ENCODE measurements at places on chromosomes 6 and 20.

DNA sequence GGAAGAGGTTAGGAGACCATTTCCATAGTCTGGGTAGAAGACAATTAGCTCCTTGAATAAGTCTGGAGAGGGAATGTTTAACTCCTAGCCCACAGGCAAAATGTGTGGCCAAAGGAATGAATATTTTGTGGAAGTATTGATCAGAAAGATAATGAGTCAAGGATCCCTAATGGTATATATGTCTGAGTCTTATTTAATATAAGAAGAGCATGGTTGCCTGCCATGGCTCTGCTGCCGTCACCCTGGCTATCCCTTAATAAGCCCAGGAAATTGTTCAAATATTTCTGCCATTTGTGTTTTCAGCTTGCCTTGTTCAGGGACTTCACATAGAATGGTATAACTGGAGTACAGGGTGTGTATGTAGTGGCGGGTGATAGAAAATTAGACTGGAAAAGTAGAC is 18.1 kb upstream of the CALHM6 start:
- DNase-seq = no peak

DNA sequence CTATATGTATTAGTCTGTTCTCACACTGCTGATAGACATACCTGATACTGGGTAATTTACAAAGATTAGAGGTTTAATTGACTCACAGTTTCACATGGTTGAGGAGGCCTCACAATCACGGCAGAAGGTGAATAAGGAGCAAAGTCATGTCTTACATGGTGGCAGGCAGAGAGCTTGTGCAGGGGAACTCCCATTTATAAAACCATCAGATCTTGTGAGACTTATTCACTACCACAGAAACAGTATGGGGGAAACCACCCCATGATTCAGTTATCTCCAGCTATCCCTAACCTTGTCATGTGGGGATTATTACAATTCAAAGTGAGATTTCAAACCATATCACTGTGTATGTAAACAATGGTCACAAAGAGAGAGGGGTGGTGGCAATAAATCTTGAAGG is 6.6 kb downstream of the CST8 start:
- no peak for DNase-seq

GRCh38 chr6:117771403-117771802 is 96.1 kb downstream of the NUS1 start:
- no peak for DNase-seq

DNA sequence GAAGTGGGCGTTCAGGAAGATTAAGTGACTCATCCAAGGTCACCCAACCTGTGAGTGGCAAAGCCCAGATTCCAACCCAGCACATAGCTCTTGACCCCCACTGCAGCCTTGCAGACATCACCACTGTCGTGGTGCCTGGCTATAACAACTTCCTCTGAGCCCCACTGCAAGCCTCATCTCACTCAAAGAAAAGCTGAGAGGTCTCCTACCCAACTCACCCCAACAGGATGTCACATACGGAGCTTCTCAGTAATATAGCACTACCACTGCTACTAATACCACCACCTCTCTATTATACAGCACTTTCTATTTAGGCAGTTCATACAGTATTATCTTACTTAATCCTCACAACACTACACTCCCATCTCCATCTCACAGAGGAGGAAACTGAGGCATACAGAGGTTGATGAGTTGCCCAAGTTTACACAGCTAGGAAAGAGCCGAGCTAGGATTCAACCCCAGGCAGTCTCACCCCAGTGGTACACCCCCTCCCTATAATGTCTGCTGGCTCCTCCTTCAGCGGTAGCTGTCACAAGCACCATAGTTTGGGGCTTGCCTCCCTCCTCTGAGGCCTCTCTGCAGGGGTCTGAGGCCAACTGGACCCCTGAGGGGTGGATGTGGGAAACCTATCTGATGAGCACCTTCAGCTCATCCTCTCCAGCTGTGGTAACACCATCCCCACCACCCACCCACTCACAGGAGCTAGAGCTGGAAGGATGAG is 19.5 kb downstream of the TFEB start:
- no peak for DNase-seq

GRCh38 chr6:24385536-24386269 is 17.0 kb upstream of the MRS2 start:
- DNase-seq = no peak

DNA sequence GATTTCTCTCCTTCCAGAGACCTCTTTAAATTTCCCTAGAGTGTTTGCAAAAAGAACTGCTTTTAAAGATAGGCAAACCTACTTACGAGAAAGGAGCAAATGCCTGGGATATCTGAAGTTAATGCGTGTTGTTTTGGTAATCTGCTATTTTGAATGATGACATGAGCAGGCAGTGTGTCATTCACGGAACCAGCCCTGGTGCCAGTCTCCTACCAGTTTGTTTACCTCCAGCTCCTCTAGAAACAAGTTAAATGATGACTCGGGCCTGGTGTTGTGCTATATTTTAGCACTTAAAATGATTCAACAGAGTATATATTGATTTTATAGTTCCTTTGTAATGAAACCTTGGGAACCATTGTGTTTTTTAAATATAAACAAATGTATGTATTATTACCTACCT is 41.1 kb upstream of the MAP3K4 start:
- no peak for DNase-seq

DNA sequence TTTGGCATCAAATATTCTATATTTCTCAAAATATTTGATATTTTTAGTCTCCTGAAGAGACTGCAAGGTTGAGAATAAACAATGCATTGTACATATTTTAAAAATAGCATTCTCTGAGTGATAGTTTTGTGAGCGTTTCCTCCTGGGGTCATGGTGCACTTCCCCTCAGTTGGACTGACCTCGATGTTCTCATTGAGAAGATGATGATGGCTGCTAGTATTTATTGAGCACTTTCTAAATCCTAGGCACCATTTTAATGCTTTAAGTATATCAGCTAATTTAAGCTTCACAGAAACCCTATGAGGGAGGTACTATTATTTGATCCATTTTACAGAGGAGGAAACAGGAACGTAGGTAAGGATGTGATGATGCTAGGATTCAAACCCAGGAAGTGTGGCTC is 18.2 kb downstream of the DSE start:
- DNase-seq = no peak

DNA sequence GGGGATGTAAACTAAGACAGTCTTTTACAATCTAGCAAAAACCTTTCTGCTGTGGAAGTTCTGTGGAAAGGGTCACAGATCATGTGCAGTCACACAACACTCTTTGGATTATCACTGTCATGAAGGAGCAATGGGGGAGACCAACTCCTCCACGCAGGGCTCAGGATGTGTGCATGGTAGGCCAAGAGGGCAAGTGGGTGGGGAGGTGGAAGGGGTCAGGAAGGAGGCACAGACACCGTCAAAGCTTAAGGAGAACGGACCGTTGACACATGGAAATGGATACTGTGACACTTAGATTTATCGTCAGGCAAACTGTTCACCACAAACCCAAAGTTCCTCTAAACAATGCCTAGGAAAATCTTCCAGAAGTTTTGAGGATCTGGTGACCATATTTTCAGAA is 215.8 kb downstream of the PAX1 start:
- DNase-seq = no peak

DNA sequence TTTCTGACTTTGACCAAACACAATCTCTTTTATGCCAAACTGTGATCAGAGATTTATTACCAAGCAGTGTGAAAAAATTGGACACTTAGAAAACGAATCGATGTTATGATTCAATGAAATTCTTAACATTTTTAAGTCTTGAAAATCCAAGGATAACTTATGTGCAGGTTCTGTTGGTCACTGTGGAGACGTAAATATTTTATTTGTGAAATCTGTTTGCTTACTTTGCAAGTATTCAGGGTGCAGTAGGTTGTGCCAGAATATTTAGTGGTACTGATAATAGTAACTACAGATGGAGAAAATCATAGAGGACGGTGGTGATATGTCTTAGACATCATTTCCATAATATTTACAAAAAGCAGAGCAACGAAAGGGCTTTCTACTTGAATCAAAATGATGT is 97.3 kb downstream of the BMP2 start:
- no peak for DNase-seq

DNA sequence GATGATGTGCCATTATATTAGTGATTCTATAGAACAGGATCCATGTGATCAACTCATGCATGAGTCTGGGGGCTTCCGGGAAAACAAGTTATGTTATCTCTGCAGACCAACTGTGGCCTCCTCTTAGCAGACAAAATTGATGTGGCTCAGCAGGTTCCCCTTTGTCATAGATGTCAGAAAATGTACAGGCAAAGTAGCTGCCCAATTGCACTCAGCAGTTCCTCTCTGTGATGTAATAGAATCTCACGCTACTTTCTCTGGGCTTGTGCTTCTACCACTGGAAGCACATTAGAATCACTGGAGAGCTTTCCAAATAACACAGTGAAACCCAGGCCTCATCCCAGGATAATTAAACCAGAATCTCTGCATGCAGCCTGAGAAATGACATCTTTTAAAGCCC is 253.1 kb downstream of the SLC24A3 start:
- DNase-seq = no peak

- DNase-seq = no peak
Observed at GRCh38 chr20:43906505-43907034, 8.1 kb upstream of the TOX2 start.

DNA sequence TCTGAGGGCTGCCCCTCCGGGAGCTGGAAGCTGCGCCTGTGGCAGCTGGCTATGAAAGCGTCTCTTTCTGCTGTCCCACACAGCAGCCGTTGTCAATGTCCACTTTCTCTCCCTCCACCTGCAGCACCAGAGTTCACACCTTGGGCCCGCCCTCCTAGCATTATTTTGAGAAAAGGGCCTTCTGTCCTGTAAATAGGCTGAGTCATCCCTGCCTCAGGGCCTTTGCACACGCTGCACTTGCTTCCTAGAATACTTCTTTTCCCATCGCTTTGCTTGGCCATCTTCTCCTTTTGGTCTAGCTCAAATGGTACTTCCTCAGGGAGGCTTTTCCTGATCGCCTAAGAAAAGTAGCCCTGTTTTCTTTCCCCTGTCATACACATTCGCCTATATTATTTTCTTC is 69.3 kb upstream of the ZNFX1 start:
- no peak for DNase-seq

DNA sequence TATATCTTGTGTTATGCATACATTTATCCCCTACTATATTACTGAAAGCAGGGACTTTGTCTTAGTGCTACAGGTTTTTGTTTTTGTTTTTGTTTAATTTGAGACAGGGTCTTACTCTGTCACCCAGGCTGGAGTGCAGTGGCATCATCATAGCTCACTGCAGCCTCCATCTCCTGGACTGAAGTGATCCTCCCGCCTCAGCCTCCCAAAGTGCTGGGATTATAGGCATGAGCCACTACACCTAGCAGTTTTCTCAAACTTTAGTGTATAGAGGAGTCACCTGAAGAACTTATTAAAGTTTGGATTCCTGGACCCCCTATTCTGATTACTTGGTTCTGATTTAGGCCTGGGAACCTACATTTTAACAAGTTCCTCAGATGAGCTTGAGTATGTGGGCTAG is 51.9 kb downstream of the CBFA2T2 start:
- no peak for DNase-seq

GRCh38 chr6:49784272-49784671 is 2.8 kb downstream of the PGK2 start:
- no peak for DNase-seq

GRCh38 chr6:28005975-28006374 is 48.9 kb downstream of the OR2B6 start:
- no peak for DNase-seq

DNA sequence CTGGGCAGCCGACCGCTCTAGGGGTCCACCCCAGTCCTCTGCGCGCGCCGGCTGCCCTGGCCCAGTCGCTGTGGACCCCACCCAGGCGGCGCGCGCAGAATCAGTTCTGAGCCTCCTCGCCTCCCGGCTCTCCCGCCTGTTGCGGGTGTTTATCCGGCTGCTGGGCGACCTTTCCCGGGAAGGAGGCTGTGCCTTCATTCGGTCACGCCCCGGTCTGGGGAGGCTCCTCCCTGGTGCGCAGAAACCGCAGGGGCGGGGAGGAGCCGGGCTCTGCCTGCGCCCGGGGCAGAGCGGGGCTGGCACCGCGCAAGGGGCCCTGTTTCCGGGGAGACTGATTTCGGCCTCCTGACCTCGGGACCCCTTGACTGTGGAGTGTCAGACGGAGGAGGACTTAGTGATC is 80.8 kb upstream of the EYS start:
- DNase-seq = no peak

- DNase-seq = no peak
Observed at GRCh38 chr6:254016-254415, 38.3 kb upstream of the DUSP22 start.

GRCh38 chr20:38109591-38110524 is 55.2 kb downstream of the TGM2 start:
- no peak for DNase-seq

GRCh38 chr6:36418558-36418957 is 24.1 kb downstream of the PXT1 start:
- DNase-seq = no peak

DNA sequence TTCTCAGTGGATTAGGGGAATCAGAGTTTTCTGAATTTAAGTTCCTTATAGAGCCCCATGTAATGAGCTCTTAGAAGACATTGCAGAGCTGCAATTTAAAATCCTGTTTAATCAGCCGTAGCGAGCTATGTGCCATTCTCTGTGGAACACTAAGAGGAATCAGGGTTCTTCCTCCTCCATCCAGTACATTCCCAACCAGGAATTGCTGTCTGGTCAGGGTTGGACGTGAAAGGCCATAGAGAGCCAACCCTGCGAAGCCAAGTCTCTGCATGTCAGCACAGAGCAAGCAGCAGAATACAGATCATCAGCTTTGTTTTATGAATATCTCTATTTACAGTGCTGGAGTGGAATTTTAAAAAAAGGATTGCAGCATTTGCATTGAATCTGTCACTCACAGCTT is 366.0 kb downstream of the LAMA2 start:
- DNase-seq = no peak

GRCh38 chr6:69917834-69918233 is 51.5 kb downstream of the COL19A1 start:
- no peak for DNase-seq

- DNase-seq = no peak
Observed at GRCh38 chr6:101125380-101125971, 244.3 kb upstream of the ASCC3 start.

GRCh38 chr20:62066983-62067433 is 1.3 kb upstream of the TAF4 start:
- DNase-seq = no peak

DNA sequence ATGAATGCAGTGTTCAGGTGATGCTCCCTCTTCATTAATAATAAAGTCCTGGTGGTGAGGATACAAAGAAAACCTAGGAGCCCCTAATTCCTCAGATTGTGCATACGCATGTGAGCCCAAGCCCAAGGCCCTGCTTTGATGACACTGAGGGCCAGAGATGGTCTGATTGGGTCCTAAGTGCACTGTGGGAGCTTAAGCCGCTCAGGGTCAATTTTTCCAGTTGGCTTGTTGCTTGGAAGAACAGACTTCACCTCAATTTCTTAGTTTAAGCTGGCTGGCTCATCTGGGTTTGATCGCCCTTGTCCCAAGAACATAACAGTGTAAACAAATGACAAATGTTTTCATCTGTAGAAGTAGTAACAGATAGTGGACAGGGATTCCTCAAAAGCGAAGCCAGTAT is 41.4 kb downstream of the INSM1 start:
- DNase-seq = no peak

Data from cortex of kidney (tissue), 1 donor.